ENCODE measurements at places on chromosomes 3 and 15.

DNA sequence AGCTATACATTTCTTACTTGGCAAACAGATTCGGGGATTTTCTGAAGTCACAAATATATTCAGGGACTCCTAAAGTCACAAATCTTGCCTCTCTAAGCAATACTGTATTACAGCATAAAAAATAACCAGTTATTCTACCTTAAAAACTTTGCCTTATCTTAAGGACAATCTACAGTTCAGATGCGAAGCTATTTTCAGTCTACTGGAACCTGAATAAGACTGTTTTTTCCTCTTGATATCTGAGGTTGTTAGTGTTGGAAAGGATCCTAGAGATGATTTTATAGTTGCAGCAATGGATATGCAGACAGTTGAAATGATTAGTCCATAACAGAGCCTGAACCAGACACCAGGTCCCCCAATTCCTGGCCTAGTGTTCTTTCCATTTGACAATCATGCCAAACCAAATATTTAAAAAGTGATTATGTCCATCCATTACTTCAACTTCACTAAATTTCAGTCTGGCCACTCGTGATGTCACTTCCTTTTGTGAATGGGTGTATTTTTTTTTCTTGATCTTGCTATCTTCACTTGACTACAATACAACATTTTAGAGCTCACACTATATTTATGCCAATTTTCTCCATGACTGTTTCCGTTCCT is 1.8 kb downstream of the HDGFL3 start:
- DNase-seq = no peak

GRCh38 chr3:152193673-152194267 is 75.0 kb upstream of the MBNL1 start:
- DNase-seq = peak; percentile 36

DNA sequence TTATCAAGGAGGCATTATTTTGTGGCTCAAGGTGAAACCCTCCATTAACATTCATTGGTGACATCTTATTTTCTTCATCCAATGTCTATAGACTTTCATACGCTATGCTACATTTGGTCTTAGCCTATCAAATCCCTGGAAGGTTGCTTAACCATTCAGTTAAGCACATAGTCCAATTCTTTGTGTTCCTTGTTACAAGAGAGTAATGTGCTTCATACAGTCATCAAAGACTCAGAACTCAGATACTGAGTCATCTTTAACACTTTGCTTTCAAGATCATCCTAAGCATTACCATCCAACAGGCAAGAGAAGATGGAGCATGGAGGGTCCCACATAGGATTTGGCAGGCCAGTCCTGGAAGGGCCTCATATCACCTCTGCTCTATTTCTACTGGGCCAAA is 1202.1 kb downstream of the ROBO1 start:
- no peak for DNase-seq

- peak; percentile 55 for DNase-seq
These were observed 29.7 kb downstream of the PLXND1 start for GRCh38 chr3:129576514-129577352.

- DNase-seq = no peak
These were observed 57.0 kb downstream of the CD200 start for GRCh38 chr3:112389961-112390360.
